Fibroblast of mammary gland (primary cell): ENCODE measurements at places on chromosomes 5 and 9.

GRCh38 chr5:147538236-147538635, 28.4 kb upstream of the DPYSL3 start:
- no peak for DNase-seq

- DNase-seq, result peak; percentile 59
Measured at GRCh38 chr5:16774806-16775205, 158.0 kb upstream of the RETREG1 start.

DNA sequence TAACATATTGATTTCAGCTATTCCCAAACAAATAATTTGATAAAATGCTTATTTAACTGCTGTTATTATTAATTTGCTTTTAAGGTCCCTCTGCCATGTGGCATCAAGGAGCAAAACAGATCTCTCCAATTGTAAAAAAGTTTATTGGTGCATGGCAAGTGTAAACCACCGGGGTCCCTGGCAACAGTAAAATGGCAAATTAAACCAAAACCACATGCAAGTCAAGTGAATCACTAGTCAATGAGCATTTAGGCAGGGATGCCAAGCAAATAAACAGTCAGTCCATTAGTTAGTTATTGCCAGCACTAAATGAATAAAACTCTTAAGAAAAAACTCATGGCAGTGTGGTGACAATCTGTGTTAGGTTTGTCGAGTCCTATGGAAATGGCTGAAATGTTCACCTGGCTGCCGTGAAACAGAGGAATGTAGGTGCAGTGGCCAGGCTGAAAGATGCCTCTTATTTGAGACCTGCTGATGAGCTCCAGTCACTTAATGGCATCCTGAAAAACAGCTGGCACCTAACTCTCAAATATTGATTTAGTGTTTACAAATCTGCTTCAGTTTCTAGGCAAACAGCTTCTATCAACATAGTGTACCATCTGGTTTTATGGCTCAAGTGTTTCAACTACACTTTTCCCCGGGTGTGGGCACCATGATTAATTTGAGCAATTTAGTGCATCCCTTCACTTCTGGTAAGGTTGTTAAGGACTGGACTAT, 296.5 kb upstream of the ITGA1 start:
- DNase-seq, result no peak

DNA sequence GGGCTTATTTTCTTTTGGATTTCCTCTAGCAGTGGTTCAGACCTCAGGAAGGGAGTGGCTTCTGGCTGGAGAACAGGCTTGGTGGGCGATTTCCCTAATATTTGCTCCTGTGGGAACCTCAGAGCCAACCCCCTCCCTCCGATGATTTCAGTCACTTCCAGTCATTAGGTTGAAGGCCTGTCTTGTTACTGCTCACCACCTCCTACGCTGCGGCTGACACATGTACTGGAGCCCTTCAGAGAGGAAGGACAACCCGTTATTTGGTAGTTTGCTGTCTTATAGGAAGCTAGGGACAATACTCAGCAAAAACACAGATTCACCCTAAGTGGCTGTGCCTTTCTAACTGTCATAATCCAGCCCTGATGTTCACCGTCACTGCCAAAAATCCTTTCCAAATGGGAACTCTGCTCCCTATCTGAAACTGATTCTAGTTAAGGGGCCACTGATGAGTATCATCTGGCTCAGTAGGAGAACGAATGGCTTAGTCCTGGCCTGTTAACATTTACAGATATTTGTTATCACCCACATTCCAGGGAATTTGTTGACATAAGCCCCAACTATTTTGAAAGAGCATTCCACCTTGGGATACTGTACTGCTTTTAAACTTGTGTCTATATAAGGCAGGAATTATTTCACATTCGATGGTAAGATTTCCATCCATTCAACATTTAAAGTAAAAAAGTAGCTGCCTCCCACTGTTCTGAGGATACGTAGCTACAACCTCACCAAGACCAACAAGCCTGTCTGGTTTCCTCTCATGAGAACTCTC, 29.3 kb upstream of the ANKH start:
- DNase-seq, result peak; percentile 86

DNA sequence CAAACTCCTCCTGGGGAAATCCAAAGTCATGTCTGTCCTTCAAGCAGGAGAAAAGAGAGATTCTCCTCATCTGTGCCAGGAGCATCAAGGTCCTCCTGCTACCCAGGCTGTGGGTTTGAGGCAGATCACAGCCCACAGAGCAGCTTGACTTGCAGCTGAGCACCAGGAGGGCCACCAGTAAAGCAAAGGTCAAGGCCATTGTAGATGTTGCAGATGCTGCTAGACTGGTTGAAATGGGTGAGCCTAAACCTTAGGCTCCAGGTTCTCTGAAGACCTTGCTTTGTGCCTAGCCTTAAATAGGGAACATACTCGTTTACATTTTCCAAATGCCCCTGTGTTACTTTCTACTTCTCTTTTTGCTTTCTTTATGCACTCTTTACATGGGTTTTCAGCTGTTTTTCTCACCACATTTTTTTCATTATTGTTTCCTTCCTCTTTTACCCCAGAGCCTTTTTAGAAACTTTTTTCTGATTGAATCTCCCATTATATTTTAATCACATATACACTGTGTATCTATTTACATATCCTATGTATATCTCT, at the start of gene IFNA2:
Gene IFNA2, minus strand, starts transcription at position 268 of the 540 bp plus-strand sequence. Its CDS starts 69 bp downstream, at position 199.
- DNase-seq, result no peak

DNA sequence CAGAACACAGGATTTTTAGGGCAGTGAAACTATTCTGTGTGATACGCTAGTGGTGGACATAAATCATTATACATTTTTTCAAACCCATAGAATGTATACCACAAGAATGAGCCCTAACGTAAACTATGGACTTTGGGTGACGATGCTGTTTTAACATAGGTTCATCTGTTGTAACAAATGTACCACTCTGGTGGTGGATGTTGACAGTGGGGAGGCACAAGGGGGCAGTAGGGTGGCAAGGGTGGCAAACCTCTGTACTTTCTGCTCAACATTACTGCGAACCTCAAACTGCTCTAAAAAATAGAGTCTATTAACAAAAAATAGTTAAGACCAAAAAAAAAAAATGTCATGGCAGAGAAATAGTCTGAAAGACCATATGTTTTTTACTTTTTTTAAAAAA, 9.1 kb upstream of the MVB12B start:
- peak; percentile 5 for DNase-seq

GRCh38 chr9:21504894-21505293, 22.8 kb upstream of the IFNE start:
- DNase-seq, result no peak

DNA sequence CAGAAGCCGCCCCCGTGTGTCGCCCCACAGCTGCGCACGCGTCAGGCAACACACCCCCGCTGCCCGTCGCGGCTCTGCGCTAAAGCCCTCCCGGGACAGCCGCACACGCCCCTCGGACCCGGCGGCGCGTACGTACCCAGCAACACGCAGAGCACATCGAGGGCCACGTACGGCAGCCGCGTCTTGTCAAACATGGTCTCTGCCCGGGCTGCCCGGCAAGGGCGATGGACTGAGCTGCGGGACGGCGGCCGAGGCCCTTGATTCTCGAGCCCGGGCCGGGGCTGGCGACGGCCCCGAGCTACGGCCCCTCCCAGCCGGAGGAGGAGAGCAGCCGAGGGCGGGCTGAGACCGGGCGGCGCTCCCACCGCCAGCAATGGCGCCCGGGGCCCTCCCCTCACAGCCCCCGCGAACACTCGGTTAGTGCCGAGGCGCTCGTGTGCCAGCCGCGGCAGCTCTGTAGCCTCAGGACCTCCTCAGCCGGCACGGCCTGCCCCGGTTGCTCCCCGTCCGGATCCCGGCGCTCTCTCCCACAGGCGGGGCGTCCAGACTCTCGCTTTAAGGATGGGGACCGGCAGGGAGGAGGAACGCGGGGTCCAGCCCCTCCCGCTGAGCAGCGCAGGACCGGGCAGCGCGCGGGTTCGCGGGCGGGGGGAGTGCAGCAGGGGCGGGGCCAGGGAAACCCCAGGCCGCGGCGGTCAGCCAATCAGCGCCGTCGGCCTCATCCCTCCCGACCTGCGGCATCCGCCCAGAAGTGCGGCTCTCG, at the start of gene PLPP1:
Gene PLPP1, minus strand, starts transcription at position 529 of the 763 bp plus-strand sequence. Its CDS starts 335 bp downstream, at position 194.
- peak; percentile 76 for DNase-seq

DNA sequence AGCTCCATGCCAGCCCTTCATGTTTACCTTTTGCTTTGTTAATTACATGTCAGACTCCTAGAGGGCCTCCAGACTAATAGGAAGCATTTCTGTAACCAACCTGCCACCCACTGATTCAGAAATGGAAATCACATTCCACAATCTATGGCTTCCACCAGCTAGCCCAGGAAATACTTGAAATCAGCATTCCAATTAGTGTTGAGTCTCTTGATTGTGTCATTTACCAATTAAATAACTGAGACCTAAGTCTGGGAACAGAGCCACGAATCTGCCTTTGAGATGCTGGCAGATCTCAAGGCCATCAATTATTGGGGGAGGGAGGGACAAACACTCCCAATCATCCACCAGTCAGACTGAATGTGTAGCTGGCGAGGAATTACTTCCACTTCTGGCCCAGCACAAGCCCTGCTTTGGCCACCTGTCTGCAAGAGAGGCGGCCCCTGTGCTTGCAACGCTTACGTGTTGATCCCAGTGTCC, 27.4 kb upstream of the SAP30L start:
- no peak for DNase-seq

DNA sequence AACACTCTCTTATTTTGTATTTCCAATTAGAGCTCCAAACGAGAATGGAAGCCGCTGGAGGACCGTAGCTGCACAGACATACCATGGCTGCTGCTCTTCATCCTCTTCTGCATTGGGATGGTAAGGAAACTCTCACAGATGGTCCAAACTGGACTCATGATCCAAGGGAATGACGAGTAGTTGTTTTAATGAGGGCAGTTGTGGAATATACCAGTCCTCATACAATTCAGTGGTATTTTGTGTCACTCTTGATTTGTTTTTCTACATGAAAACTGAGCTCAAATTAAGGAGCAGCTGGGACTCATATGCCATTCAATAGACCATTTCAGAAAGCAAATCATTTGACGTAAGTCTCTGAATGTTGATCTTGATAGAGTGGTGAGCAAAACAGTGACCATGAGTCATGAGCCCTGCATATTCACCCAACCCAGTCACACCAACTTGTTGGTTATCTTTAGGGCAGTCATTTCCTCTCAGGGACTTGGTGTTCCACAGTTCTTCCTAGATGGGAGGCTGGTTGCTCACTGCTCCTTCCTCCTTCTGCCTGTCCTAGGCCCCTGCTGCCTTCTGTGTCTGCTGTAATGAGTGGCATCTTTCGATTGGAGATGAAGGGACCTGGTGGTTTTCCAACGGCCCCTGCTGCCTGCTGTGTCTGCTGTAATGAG, 54.9 kb downstream of the SLC44A1 start:
- DNase-seq, result peak; percentile 99

DNA sequence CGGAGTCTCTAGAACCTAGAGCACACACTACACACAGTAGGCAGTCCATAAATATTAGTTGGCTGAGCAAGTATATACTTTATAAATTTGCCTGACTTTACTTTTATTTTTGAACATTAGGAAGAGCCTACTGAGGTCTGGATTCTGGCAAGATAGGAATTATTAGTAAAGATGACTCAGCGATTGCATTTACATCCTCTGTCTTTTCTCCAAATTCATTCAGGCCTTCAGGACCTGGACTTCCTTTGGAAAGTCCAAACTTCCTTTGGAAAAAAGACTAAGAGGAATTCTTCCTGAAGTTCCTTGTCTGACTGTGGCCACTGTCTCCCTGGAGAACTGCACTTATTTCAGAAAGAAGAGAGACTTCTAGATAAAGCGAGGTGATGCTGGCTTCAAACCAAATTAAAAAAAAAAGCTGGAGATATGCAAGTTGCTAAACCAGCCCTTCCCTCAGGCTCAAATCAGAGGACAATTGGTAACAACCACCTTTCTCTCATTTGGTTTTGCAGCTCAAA, 251.3 kb downstream of the GAS1 start:
- peak; percentile 68 for DNase-seq

DNA sequence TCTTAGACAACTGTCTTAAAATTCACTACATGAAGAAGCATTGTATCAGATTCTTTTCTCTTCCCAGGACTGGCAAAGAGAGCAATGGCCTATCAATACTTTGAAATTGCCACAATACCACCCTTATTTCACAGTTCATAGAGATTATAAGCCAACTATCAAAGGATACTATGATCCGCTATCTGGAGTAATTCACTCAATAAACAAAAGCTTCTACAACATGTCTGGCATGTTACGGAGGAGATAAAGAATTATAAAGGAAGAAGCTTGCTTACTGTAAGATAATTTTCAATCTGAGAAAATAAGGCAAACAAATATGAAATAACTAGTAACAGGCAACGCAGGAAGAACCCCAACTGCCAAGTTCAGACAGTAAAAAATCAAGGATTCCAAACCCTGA, 114.8 kb downstream of the GNAQ start:
- no peak for DNase-seq

- DNase-seq, result no peak
Measured at GRCh38 chr9:91698266-91698665, 251.8 kb downstream of the ROR2 start.

DNA sequence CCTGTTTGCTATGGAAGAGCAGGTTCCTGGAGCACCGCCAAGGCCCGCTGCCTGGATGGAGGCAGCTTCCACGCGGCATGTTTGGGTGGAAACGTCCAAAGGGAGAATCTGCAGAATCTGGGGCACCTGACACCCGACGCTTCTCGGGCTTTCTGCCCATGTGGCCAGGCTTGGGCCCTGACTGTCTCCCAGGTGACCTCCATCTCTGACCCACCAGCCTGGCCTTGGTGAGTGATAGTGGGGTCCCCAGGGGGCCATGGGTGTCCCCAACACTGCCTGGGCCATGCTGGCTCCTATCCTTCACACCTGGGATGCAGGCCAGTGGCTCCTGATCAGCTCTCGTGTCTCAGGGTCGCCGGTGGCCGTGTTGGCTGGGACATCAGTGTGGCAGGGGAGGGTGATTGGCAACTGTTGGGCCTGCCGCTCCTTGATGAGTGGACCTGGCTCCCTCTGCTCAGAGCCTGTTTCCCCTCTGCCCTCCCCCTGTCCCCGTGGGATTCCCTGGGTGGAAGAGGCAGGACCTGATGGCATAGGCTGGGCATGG, 34.0 kb downstream of the GLT6D1 start:
- DNase-seq, result no peak

GRCh38 chr9:81382281-81382680, 307.1 kb downstream of the TLE1 start:
- DNase-seq, result no peak
